Metanephros (tissue), 2 donors: ENCODE measurements at places on chromosomes 13 and 19. TPM values are rescaled to one million over a fixed set of nuclear protein-coding genes. Genes with fewer than 3 reads are reported as not detected.

Gene CD33
- 3.9 TPM for total RNA-seq

Gene KLK4
- not detected for total RNA-seq

Gene TMEM161A
- 26.9 TPM for total RNA-seq

Gene FLT1
- 84.8 TPM for total RNA-seq

Gene ZNF266
- total RNA-seq: 21.4 TPM

Gene MEIOSIN
- total RNA-seq: not detected
